Esophagus squamous epithelium (tissue), 5 donors: ENCODE measurements at places on chromosomes 6 and 20.

DNA sequence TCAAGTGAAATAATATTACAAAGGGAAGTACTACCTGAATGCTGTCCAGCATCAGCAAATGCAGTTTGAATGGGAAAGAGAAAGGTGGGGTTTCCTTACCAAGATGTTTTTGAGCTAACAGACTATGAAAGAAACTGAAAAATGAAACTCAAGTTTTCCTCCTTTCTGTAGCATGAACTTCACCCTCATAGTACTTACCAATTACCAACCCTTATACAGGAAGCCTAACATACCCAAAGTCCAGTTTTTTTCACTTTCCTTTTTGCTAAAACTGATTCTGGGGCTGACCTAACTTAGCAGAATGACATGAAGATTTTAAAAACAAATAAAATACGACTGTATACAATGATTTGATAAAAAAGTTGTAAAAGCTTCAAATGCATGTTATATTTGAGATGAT is 5.2 kb downstream of the ZNFX1 start:
- DNase-seq = no peak

- no peak for DNase-seq
Observed at GRCh38 chr6:61210549-61210948, 1075.5 kb downstream of the KHDRBS2 start.

- DNase-seq = no peak
Observed at GRCh38 chr6:43144879-43145278, 26.2 kb upstream of the SRF start.

- no peak for DNase-seq
Observed at GRCh38 chr20:31667315-31668285, 29.9 kb downstream of the COX4I2 start.

- no peak for DNase-seq
Observed at GRCh38 chr6:144478483-144478882, 193.3 kb downstream of the UTRN start.

- DNase-seq = no peak
Observed at GRCh38 chr6:22334778-22335177, 37.9 kb upstream of the PRL start.
